ENCODE measurements at places on chromosomes 2 and 18.

- no peak for DNase-seq
Measured at GRCh38 chr2:144683107-144683753, 163.3 kb upstream of the ZEB2 start.

DNA sequence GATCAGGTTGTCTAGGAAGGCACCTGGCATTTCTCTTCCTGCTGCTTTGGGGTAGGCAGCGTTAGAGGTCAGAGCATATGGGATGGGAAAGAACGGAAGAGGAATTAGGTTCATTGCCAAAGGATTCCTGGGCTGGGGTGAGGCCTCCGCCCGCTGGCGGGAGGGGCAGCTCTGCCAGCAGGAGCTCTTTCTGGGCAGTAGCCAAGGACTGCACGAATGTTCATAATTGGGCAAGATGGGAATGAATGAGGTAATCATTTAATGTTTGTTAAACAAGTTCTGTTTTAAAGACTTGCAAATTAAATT, 253.9 kb downstream of the AGAP1 start:
- DNase-seq: no peak

DNA sequence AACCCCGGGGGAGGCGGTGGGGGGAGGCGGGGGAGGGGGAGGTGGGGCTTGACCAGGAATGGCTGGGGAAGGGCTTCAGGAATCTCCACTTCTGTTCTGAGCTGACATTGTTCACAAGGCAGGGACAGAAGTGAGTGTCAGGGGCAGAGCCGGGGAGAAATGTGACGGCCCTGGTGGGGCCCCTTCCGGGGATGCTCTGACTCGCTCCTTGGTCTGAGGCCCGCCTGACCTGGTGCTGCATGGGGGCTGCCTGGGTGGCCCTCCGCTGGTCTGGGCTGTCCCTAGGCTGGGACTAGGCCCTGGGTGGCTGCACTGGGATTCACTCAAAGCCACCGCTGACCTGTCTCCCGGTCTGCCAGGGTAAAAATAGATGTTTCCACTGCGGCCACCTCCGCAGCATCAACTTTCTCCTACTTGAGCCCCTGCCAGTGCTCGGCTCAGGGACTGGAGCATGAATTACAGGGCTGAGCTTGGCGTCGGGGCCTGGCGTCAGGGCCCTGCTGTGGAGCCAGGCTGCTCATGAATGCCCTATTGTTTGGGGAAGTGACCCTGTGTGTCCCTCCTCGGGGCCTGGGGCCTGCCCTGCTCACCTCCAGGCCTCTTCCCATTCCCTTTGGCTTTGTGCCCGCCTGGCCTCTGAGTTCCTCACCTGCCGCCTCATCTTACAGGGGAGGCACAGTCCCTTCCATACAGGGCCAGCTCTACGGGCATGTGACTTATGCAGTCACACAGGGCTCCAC, 247.5 kb downstream of the DYSF start:
- DNase-seq: no peak

GRCh38 chr18:68733707-68734106, 18.8 kb upstream of the TMX3 start:
- no peak for DNase-seq

DNA sequence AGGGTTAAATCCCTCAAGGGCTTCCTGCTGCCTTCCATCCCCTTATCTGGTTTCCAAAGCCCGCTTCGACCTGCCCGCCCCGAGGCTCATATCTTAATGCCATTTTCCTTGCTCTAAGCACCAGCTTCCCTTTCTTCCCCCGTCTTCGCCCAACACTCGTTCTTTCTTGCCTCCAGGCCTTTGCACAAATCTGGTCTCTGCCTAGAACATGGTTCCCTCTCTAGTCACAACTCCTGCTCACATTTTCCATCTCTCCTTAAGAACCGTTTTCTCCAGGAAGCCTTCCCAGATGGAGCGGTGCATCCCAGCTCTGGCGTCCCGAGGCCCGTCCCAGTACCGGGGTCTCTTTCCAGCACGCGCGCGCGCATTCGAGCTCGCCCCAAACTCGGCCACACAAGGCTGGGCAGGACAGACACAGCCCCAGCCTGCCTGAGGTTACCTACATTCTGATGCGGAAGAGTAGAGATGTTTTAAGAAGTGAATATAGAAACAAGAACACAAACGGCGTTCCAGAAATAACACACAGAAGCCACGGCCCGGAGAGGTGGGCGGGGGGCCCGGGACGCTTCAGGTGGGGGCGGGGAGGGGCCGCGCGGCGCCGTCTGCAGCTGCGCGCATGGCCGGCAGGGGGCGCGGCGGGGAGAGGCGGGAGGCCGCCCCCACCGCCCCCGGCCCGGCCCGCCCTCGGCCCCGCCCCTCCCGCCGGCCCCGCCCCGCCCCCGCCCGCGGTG, at the start of gene DGKD:
Gene DGKD, plus strand, starts transcription at position 726 of the 731 bp plus-strand sequence. CDS start 25 bp downstream, outside the sequence.
- DNase-seq: peak; percentile 80

- no peak for DNase-seq
Measured at GRCh38 chr2:220744861-220745260, 827.2 kb downstream of the EPHA4 start.

GRCh38 chr2:9248363-9248762, 41.8 kb downstream of the ASAP2 start:
- no peak for DNase-seq

DNA sequence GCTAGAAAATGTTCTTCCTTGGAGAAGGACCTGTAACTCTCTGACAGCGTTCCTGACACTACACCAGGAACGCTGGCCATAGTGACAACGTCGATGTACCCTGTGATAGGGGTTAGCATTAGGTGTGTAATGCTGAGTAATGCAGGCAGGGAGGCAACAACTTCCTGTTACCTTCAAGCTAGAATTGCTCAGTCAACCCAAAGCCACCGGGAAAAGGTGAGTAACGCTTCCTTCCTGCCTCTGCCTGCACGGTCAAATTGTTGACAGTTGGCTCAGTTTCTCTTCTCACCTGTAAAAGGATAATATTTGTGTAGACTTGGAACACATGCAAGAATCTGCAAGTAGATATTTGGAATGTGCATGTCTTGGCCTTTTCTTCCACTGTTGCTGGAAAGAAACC, 12.7 kb downstream of the FAM110C start:
- no peak for DNase-seq

DNA sequence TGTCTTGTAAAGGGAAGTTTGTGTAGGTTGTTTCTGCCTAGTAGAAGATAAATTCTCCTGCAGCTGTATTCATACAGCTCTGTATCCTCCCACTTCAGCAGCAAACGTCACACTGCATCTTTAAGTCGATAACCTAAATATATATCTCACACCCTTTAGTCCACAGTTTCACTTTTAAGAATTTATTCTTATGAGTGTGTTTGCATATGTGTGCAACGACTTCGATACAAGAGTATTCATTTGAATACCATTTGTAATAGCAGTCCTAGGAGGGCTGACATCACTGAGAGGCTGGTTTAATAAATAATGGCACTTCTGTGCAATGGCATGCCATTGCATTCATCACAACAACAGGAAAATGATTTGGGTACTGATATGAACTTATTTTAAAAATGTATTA, 63.8 kb upstream of the MSH6 start:
- DNase-seq: no peak

DNA sequence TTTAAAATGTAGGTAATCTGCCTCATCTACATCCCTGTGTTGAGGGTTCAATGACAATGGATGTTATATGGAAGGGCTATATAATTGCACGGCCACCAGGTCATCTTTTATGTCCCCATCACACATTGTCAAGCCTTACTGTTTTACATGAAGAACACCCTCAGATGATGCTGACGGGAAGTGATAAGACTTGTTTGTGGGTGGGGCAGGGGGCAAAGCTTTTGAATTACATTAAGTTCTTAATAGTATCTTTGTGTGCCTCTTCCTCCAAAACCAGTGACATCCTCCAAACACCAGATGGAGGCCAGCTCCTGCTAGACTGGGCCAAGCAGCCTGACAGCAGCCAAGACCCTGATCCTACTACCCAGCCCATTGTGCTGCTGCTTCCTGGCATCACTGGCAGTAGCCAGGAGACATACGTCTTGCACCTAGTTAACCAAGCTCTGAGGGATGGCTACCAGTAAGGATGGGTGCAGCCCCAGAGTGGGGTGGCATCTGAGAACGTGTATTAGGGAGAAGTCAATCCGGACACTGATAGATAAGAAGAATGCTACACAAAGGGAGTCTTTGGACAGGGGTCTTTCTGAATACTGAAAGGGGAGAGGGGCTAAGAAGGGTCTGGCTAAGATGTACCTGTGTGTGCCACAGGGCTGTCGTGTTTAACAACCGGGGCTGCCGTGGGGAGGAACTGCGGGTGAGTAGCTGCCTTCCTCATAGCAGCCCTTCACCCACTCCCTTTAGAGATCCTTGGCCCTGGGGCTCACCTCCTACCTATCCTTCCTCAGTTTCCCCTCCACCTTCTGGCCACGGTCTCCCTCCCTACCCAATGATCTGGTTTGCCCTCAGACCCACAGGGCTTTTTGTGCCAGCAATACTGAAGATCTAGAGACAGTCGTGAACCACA, 5.3 kb downstream of the ABHD1 start:
- no peak for DNase-seq

- no peak for DNase-seq
Measured at GRCh38 chr2:36741188-36741837, 44.8 kb downstream of the VIT start.

- no peak for DNase-seq
Measured at GRCh38 chr18:38322206-38322605, 756.6 kb upstream of the CELF4 start.

- DNase-seq: no peak
Measured at GRCh38 chr18:8869696-8870095, 164.3 kb downstream of the MTCL1 start.

GRCh38 chr2:74927621-74928020, 30.8 kb upstream of the POLE4 start:
- DNase-seq: no peak

DNA sequence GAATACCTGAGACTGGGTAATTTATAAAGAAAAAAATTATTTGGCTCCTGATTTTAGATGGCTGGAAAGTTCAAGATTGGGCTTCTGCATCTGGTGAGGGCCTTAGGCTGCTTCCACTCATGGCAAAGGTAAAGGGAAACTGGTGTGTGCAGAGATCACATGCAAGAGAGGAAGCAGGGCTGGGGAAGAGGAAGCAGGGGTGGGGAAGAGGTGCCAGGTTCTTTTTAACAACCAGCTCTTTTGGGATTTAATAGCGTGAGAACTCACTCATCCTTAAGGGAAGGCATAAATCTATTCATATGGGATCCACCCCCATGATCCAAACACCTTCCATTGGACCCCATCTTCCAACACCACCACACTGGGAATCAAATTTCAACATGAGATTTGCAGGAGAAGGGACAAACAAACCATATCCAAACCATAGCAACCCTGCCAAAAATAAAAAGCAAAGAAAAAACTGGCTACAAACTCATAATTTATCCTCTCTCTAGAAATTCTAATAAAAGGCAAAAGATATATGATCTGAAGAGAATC, 30.4 kb downstream of the PRKRA start:
- DNase-seq: no peak

DNA sequence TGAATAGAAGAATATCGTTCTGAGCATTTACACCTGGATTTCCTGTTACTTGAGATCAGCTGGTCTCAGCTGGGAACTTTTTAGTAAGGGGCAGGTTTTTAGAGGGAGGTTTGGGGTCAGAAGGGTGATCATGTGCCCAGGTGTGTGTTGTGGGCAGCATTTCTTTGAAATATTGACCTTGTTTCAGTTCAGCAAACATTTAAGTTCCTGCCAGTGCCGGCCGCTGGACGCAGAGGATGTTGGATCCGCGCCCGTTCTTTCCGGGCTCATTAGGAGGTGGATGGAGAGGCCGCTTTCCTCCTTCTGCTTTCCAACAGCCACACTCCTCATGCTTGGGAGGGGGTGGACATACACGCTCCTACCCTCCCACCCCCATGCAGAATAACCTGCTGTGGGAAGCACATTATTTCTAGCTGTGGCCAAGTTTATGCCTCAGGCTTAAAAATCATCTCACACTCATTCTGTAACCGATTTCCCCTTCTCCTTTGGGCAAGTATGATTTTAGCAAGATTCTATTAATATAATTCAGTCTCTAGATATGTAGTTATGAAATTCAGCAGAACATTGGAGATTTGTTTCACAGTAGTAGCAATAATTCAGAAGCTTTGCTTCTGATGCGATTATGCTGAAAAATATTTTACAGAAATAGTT, 131.4 kb downstream of the ZNF236 start:
- no peak for DNase-seq

- DNase-seq: peak; percentile 31
Measured at GRCh38 chr2:17538022-17538843, 2.3 kb upstream of the VSNL1 start.

GRCh38 chr2:167287212-167287611, 398.9 kb downstream of the XIRP2 start:
- DNase-seq: no peak

DNA sequence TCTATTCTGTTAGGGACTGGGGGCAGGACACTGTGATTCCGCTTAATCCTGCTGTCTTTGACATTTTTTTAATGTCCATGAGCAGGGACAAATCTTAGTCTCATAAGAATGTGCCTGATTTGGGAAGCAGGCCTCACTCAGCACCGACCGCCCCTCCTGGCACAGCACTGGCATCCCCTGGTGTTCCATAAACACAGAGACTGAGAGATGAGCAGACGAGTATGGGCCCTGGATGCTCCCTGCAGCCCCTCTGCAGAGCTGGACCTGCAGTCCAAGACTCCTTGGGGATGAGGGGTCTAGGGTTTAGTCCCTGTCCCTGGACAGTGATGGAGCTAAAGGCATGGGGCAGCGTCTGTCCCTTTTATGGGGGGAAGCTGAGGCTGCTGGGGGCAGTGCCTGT, 81.6 kb downstream of the NDUFA10 start:
- DNase-seq: no peak

DNA sequence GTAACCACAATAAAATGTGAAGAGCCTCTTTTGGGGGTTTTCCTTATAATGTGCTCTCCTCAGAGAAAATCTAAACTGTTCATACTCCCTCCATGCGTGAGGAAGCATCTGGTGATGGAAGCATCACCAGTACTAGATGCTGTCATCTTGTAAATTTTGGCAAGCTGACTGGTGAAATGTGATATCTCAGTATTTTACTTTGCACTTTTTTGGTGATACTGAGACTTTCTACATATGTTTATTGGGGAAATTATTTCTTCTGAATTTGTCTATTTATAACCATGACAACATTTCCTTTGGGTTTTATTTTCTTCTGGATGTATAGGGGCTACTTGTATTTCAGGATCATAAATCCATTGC, 95.9 kb upstream of the DLGAP1 start:
- DNase-seq: no peak

DNA sequence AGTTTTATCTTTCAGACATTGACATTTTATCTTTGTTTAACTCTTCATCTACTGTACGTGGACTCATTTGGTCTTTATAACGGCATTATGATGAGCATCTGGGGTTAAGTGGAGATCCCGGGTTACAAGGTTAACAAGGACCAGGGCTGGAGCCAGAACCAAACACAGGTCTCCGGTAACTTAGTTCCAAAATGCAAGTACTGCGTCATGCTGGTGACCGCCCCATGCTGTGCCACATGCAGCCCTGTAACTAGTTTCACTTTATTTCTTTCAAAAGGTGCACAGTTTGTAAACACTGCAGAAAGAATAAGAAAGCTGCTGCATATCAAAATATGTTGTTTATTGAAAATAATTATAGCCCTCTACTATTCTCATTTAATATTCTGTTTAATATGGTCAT, 3.1 kb downstream of the SLC5A7 start:
- no peak for DNase-seq

- peak; percentile 43 for DNase-seq
Measured at GRCh38 chr2:105248316-105249070, 7.0 kb downstream of the GPR45 start.

GRCh38 chr2:37149626-37150322, 7.0 kb downstream of the EIF2AK2 start:
- no peak for DNase-seq
